ENCODE measurements at places on chromosomes 4 and X. TPM values are rescaled to one million over a fixed set of nuclear protein-coding genes. Genes with fewer than 3 reads are reported as not detected.

GRCh38 chr4:139672732-139673131 lies 7.1 kb downstream of the MGST2 start:
- H3K36me3 ChIP-seq: peaks cover 4% of the 10 kb centered on the region
- H3K27ac ChIP-seq: no peak overlapping the region
- H3K27me3 ChIP-seq: no peaks in the 10 kb centered on the region
- no peak for DNase-seq
- no peaks in the 10 kb centered on the region for H3K4me1 ChIP-seq

- peaks cover 14% of the 10 kb centered on the region for H3K4me1 ChIP-seq
- H3K36me3 ChIP-seq: peaks cover 5% of the 10 kb centered on the region
- peak overlapping the region; percentile 62 for H3K27ac ChIP-seq
- no peak for DNase-seq
- peak overlapping the region; percentile 2 for H3K4me3 ChIP-seq
- no peaks in the 10 kb centered on the region for H3K27me3 ChIP-seq
Measured at GRCh38 chrX:88990882-88991582, 244.0 kb downstream of the CPXCR1 start.

DNA sequence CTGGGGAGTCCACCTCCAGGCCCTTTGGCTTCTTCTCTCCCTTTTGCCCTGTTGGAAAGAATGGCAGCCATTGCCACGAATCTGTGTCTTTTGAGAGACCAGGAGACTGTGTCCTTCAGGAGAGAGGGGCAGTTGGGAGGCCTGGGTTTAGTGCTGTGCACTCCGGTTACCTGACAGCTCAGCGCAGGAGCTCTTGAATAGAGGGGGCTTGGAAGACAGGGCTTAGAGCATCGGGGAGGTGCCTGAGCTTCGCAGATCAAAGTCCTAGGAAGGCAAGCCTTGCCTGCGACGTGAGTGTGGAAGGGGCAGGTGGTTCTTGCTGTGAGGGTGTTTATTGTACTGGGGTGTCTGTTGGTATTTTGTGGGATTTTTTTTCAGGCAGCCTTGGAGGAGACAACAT lies 41.9 kb upstream of the TADA2B start:
- H3K4me3 ChIP-seq: no peak overlapping the region
- H3K27ac ChIP-seq: no peak overlapping the region
- no peaks in the 10 kb centered on the region for H3K4me1 ChIP-seq
- H3K36me3 ChIP-seq: peaks cover 86% of the 10 kb centered on the region
- H3K27me3 ChIP-seq: no peaks in the 10 kb centered on the region

GRCh38 chrX:101685923-101686322 lies 26.3 kb upstream of the ARMCX2 start:
- H3K27me3 ChIP-seq: no peaks in the 10 kb centered on the region
- no peak overlapping the region for H3K4me3 ChIP-seq
- H3K36me3 ChIP-seq: no peaks in the 10 kb centered on the region
- peak overlapping the region; percentile 40 for H3K27ac ChIP-seq

DNA sequence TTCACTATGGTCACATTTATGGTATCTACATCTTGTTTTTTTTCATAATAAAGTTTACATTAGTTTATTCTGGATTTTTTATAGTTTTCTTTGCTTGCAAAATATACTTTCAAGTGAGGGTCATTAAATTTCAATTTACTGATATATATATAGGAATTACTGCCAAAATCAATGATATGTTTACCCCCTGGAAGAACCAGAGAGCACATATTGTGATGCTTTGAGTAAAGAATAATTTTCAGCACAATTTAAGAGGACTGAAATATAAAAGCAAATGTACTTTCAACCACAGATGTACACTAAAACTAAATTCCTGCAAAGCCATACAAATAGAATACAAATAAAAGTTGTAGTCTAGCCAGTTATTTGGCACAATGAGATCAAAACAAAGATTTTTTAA lies 242.2 kb upstream of the PCDH18 start:
- no peak overlapping the region for H3K27ac ChIP-seq
- no peaks in the 10 kb centered on the region for H3K36me3 ChIP-seq
- no peak for DNase-seq

DNA sequence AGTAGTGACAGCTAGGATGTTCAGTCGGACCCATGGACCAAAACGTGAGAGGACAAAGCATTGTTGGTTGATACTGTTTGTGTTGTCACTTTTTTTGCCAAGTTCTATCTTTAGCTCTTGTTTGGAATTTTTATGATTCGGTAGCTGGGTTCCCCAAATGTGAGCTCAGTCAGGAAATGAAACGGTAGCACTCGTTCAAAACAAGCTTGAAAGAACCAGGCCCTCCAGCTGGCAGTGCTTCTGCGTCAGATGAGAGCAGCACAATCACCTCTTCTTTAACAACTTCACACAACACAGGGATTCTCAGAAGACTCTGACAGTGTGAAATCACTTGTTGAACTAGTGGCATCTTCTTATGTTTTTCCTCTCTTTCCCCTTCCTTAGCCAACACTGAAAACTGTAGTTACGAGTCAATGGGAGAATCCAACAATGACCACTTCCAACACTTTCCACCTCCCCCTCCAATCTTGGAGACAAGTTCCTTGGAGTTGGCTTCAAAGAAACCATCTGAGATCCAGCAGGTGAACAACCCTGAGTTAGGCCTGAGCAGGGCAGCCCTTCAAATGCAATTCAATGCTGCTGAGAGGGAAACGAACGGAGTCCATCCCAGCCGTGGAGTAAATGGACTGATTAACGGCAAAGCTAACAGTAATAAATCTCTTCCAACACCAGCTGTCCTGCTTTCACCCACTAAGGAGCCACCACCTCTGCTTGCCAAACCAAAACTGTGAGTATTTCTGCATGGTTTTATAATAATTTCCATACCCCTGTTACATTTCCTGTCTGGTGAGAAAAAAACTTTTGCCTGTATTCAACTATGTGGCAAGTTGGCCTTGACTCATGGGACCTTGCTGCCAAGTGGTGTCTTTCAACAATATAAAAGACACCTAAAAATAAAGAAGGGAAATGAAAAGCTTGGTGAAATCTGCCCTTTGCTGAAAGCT lies 214.6 kb downstream of the PALLD start:
- H3K4me1 ChIP-seq: no peaks in the 10 kb centered on the region
- H3K27ac ChIP-seq: no peak overlapping the region
- DNase-seq: no peak
- no peak overlapping the region for H3K4me3 ChIP-seq

GRCh38 chrX:7730071-7730470 lies 112.9 kb upstream of the VCX start:
- DNase-seq: no peak
- H3K36me3 ChIP-seq: no peaks in the 10 kb centered on the region
- no peak overlapping the region for H3K4me3 ChIP-seq
- H3K27ac ChIP-seq: no peak overlapping the region
- H3K4me1 ChIP-seq: no peaks in the 10 kb centered on the region

DNA sequence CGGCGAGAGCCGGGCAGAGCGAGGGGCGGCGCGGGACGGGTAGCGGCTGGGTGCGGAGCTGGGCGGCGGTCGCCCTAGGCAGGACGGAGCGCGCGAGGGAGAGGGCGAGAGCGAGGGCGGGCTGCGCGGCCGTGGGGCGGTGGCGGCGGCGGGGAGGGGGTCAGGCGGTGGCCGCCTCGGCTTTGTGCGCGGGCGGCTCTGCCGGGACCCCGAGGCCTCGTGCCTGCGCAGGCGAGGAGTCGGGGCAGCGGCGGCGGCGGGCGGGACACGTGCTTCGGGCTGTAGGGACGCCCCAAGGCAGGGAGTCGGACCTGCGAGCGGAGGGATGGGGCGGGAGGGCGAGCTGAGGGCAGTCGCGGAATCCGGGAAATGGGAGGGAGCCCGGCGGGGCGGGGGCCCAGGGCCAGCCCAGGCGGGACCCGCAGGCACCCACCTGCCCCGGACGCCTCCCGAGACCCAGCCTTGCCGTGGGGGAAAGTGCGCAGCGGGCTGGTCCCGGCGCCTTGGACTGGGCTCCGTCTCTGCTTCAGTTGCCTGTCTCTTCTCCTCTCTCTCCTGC lies 465 bp downstream of the BMPR1B start:
- peak; percentile 81 for DNase-seq
- H3K4me1 ChIP-seq: no peaks in the 10 kb centered on the region
- no peaks in the 10 kb centered on the region for H3K36me3 ChIP-seq
- no peak overlapping the region for H3K27ac ChIP-seq

DNA sequence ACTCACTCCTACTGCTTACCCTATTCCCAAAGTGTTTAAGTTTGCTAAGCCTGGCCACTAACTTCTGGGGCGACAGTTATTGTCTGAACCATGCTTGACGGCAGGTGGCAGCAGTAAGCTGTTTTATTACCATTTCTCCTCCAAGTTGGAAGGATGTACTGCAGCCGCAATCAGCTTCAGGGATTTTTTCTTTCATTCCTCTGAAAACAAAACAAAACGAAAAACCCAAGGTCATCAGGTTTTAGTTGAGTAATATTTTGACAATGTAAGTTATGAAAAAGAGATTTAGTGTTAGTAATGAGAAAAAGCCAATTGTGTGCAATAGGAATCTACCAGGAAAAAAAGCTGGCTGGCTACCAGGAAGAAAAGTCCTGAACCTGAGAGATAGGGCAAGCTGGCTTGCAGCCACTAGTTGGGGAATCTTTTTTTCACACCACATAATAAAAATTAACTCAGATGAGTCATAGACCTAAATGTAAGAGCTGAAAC lies 13.2 kb upstream of the RAB9B start:
- no peaks in the 10 kb centered on the region for H3K27me3 ChIP-seq
- no peaks in the 10 kb centered on the region for H3K36me3 ChIP-seq
- no peak overlapping the region for H3K4me3 ChIP-seq
- DNase-seq: peak; percentile 72
- no peak overlapping the region for H3K27ac ChIP-seq

DNA sequence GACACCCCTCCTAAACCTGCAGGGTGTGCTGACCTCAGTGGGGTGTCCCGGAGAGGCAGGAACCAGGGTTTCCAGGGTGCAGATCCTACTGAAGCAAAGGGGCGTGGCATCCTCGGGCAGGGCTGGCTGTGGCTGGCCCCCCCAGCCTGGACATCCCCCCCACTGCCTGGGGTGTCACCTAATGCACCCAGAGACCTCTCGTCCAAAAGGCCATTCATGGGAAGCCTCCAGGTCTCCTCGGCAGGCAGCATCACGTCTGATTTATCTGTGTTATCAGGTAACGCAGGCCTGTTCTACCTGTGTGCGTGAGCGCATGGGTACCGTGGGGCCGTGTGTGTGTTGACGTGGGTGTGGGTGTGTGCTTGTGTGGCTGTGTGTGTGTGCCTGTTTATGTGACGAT lies 210.0 kb downstream of the SHOX start:
- no peak for DNase-seq
- no peaks in the 10 kb centered on the region for H3K27me3 ChIP-seq
- no peaks in the 10 kb centered on the region for H3K4me1 ChIP-seq
- no peak overlapping the region for H3K4me3 ChIP-seq
- no peak overlapping the region for H3K27ac ChIP-seq

DNA sequence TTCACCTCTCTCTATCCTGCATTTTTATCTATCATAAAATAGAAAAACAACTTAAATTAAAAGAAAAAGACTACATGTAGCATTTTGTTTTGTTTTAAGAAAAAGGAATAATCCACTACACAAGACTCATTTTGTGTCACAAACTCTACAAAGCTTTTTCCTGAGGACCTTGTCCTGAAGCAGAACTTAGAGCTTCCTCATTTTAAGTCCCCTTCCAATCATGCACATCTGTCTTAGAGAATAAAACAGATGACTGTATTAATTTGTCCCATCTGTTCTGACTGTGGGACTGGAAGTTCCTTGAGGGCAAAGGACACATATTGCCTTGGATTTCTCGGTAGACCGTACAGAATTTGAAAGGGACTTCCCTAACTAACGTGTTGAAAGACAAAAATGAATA lies 218.5 kb downstream of the COL25A1 start:
- no peak overlapping the region for H3K4me3 ChIP-seq
- no peaks in the 10 kb centered on the region for H3K27me3 ChIP-seq
- no peaks in the 10 kb centered on the region for H3K36me3 ChIP-seq
- no peaks in the 10 kb centered on the region for H3K4me1 ChIP-seq
- H3K27ac ChIP-seq: no peak overlapping the region

DNA sequence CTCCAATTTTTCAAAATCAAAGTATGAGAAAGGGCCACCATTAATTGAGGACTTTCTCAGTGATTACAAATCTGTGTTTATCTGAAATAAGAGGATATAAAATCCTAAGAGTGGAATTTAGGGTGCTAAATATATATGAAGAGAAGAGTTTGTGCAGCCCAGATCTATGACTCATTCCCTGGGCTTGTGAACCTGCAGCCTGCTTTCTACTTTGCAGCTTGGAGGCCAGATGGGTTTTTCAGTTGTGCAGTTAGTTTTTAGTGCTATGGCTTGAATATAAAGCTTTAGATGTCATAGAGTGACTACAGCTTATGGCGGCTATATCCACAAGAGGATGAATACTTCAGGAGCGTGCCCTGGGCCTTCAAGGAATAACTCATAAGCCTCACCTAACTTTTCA lies 1391.1 kb downstream of the FSTL5 start:
- no peaks in the 10 kb centered on the region for H3K27me3 ChIP-seq
- DNase-seq: no peak
- H3K36me3 ChIP-seq: no peaks in the 10 kb centered on the region

GRCh38 chr4:102503301-102503746 lies 2.2 kb downstream of the NFKB1 start:
- no peak overlapping the region for H3K27ac ChIP-seq
- no peak overlapping the region for H3K4me3 ChIP-seq
- no peaks in the 10 kb centered on the region for H3K36me3 ChIP-seq
- H3K4me1 ChIP-seq: no peaks in the 10 kb centered on the region

GRCh38 chrX:153984351-153985178 lies 12.0 kb downstream of the TMEM187 start:
- DNase-seq: no peak
- H3K4me1 ChIP-seq: no peaks in the 10 kb centered on the region
- no peak overlapping the region for H3K27ac ChIP-seq
- peaks cover 8% of the 10 kb centered on the region for H3K36me3 ChIP-seq
- no peaks in the 10 kb centered on the region for H3K27me3 ChIP-seq

GRCh38 chr4:128811571-128812441 lies 2.3 kb downstream of the JADE1 start:
- peak; percentile 90 for DNase-seq
- peak overlapping the region; percentile 100 for H3K4me3 ChIP-seq
- peaks cover 3% of the 10 kb centered on the region for H3K4me1 ChIP-seq
- H3K36me3 ChIP-seq: peaks cover 29% of the 10 kb centered on the region
- peak overlapping the region; percentile 40 for H3K27ac ChIP-seq
- no peaks in the 10 kb centered on the region for H3K27me3 ChIP-seq

GRCh38 chr4:41944089-41944488 lies 8.9 kb downstream of the TMEM33 start:
- no peaks in the 10 kb centered on the region for H3K27me3 ChIP-seq
- no peak overlapping the region for H3K4me3 ChIP-seq
- peaks cover 48% of the 10 kb centered on the region for H3K36me3 ChIP-seq
- H3K4me1 ChIP-seq: no peaks in the 10 kb centered on the region
- no peak for DNase-seq

GRCh38 chr4:147102596-147102995 lies 156.9 kb upstream of the TTC29 start:
- H3K27me3 ChIP-seq: no peaks in the 10 kb centered on the region
- DNase-seq: no peak
- H3K4me1 ChIP-seq: no peaks in the 10 kb centered on the region
- no peak overlapping the region for H3K4me3 ChIP-seq
- no peak overlapping the region for H3K27ac ChIP-seq

Gene TLR2
- total RNA-seq: 0.90 TPM

Gene FHDC1
- total RNA-seq: 19.9 TPM

Data from H9 (cell line).